Stimulated activated CD8-positive, alpha-beta memory T cell treated with anti-CD3 and anti-CD28 coated beads, Interleukin-15, amount 100 ng/mL, for 1 hour (primary cell): ENCODE measurements at places on chromosomes 5 and 9.

DNA sequence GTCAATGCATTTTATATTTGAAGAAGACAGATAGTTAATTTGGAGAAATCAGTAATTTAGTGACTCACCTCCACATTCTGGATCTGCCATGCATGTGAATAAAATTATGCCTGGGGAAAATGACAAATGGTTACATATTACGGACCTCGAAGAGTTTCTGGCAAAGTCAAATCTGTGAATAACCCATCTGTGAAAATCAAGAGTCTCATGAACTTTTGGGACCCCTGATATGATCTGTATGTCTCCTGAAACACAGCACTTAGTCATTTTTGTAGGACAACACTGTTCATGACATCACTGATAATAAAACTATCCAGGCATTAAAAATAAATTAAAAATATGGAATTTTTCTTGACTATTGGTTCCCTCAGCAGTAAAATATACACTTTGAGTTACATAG is 584.5 kb downstream of the TLE4 start:
- DNase-seq = no peak

- DNase-seq = no peak
Observed at GRCh38 chr9:129933185-129934040, 98.2 kb downstream of the USP20 start.

GRCh38 chr9:76136986-76137385 is 246.5 kb downstream of the PCSK5 start:
- DNase-seq = no peak

DNA sequence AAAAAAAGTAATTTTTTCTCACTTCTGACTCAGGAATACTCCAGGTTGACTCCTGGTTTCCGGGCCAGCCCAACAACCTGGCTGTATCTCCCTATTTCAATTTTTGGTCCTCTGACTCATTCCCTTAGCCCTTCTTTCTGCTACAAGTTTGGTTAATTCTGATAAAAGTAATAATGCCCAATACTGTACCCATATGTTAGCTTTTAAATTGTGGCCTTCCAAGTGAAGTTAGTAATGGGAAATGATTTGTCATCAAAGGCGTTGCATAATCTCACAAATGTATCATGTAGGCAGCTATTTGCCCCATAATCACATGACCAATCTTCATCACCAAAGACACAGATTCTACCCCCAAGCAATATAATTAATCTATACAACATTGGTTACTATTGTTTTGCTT is 31.1 kb upstream of the BNC2 start:
- DNase-seq = no peak

GRCh38 chr5:135342551-135342875 is 56.5 kb downstream of the MACROH2A1 start:
- no peak for DNase-seq

DNA sequence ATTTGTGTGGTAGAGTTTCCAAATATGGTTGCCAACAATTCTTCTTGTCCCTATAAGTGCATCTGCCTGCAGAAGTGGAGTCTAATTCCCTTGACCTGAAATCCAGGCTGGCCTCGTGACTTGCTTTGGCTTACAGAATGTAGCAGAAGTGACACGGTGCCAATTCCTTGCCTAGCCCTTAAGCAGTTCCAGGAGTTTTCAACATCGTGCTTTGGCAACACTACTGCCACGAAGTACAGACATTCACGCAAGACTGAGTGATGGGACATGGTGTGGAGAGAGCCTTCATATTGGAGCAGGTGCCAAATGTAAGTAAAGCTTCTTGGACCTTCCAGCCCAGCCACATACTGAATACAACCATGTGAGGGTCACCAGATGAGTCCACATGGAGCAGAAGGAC is 92.9 kb upstream of the NEK6 start:
- DNase-seq = no peak

DNA sequence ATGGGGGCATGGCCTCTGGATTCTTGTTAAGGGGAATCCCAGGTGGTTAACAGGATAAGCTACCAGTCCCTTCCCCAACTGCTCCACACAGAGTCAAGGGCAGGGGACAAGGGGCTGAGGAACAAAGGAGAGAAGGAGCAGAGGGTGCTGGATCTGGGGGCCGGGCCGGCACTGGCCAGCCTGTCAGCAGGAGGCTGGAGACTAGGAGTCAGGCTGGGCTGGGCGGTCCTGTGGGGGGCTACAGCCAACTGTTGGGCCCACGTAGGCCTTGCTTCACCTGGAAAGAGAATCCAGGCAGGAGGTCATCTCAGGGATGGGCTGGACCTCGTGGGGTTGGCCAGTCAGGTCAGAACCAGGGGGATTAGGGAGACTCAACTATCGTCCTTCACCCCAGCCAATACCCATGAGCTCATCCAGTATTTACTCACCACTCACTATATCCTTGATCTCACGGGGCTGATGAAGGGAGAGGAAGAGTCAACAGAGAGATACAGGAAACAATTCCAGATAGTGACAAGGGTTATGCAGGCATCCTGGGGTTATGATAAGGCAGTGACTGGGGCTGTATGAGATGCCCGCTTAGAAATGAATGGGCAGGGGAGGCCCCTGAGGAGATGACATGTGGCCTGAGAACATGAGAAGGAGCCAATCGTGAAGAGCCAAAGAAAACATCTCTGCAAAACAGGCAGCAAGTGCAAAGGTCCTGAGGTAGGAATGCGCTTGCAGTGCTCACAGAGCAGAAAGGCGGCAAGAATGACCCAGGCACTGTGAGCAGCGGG is 47.9 kb upstream of the SLC25A51 start:
- DNase-seq = no peak

- no peak for DNase-seq
Observed at GRCh38 chr5:98938464-98938863, 9.7 kb upstream of the CHD1 start.
